BJ (cell line): ENCODE measurements at places on chromosomes 12 and 14. TPM values are rescaled to one million over a fixed set of nuclear protein-coding genes. Genes with fewer than 3 reads are reported as not detected.

Gene CAPZA3
- not detected in 2 replicates for polyA plus RNA-seq

Gene DLGAP5
- 8.9 and 18.3 TPM in 2 replicates for polyA plus RNA-seq

Gene OR6J1
- polyA plus RNA-seq = not detected in 2 replicates

Gene CNTN1
- polyA plus RNA-seq = 0.11 and 0.40 TPM in 2 replicates

Gene ANO4
- 7.1 and 8.0 TPM in 2 replicates for polyA plus RNA-seq

Gene ESPL1
- 3.0 and 7.3 TPM in 2 replicates for polyA plus RNA-seq

Gene OAS2
- 1.2 and 1.9 TPM in 2 replicates for polyA plus RNA-seq

Gene APOLD1
- 7.2 and 8.7 TPM in 2 replicates for polyA plus RNA-seq

Gene TSHR
- polyA plus RNA-seq = not detected in 2 replicates

Gene PRB2
- polyA plus RNA-seq = not detected in 2 replicates

Gene CYP46A1
- 0.06 and 0.09 TPM in 2 replicates for polyA plus RNA-seq

Gene SLC8A3
- 0.07 TPM in 2 replicates for polyA plus RNA-seq

Gene FKBP11
- polyA plus RNA-seq = 100 and 134 TPM in 2 replicates
